ENCODE measurements at places on chromosomes 3 and 15. TPM values are rescaled to one million over a fixed set of nuclear protein-coding genes. Genes with fewer than 3 reads are reported as not detected.

Gene FAM81A
- total RNA-seq: 0.47 TPM

Gene SLITRK3
- not detected for total RNA-seq

Gene PLA2G4F
- not detected for total RNA-seq

Gene AADACL2
- total RNA-seq: not detected

Gene HRG
- not detected for total RNA-seq

Gene SPSB4
- 1.4 TPM for total RNA-seq

Gene CXCR6
- not detected for total RNA-seq

Gene TM4SF1
- 39.1 TPM for total RNA-seq

Gene ZBTB47
- 96.8 TPM for total RNA-seq

Gene GP9
- not detected for total RNA-seq

Gene CD276
- total RNA-seq: 77.8 TPM

Gene MORC1
- total RNA-seq: not detected

Gene CORO2B
- 1.7 TPM for total RNA-seq

Gene NOX5
- 1.3 TPM for total RNA-seq

Gene AQP9
- 0.13 TPM for total RNA-seq

Gene CILP
- total RNA-seq: 0.27 TPM

Gene C3orf22
- total RNA-seq: not detected

Gene ZIC1
- total RNA-seq: 30.7 TPM

Gene INO80
- total RNA-seq: 14.0 TPM

Gene ABI3BP
- 76.1 TPM for total RNA-seq
